ENCODE measurements at places on chromosomes 4 and X. TPM values are rescaled to one million over a fixed set of nuclear protein-coding genes. Genes with fewer than 3 reads are reported as not detected.

LRCH2 gene
- total RNA-seq = 2.7 TPM

CPEB2 gene
- 6.4 TPM for total RNA-seq

SOWAHB gene
- total RNA-seq = not detected

FGFBP2 gene
- total RNA-seq = not detected

ZMAT1 gene
- total RNA-seq = not detected

FGF5 gene
- 7.4 TPM for total RNA-seq

SPANXD gene
- total RNA-seq = not detected

WAS gene
- total RNA-seq = 0.17 TPM

POU3F4 gene
- not detected for total RNA-seq

IQCM gene
- total RNA-seq = not detected

NEXMIF gene
- not detected for total RNA-seq

TBC1D8B gene
- 4.5 TPM for total RNA-seq

TSPAN5 gene
- total RNA-seq = 55.6 TPM

PABPC4L gene
- total RNA-seq = 0.59 TPM

P2RY4 gene
- total RNA-seq = 0.15 TPM
